ENCODE measurements at places on chromosomes 6 and 20.

DNA sequence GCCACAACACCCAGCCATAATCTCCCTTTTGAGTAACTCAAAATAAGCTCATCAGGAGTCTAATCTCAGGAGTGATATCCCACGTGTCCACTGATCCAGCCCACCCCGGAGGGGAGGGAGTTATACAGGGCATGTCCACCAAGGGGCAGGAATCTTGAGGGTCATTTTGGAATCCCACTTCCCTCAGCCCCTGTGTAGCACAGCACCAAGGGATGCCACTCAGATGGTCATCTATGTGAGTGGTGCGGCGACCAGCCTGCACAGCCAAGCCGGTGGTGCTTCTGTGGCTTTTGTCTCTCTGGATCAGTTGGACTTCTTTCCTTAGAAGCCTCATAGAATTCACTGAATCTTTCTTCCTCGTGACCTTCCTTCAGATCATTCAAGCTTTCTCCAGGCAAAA lies 11.0 kb upstream of the BCAS4 start:
- DNase-seq, result no peak

DNA sequence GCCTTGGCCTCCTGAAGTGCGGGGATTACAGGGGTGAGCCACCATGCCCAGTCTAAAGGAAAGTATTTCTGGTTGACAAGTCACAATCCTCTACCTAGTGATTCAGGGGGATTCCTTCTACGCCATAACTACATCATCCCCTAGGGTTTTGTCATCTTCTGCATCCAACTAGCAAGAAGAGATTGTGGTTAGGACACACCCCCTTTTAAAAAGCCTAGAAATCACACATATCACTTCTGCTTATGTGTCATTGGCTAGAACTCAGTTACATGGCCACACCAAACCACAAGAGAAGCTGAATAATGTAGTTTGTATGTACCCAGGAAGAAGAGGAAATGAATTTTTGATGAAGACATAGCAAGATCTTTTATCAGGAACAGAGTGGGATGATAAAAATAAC lies 14.7 kb upstream of the CHD6 start:
- DNase-seq, result no peak

DNA sequence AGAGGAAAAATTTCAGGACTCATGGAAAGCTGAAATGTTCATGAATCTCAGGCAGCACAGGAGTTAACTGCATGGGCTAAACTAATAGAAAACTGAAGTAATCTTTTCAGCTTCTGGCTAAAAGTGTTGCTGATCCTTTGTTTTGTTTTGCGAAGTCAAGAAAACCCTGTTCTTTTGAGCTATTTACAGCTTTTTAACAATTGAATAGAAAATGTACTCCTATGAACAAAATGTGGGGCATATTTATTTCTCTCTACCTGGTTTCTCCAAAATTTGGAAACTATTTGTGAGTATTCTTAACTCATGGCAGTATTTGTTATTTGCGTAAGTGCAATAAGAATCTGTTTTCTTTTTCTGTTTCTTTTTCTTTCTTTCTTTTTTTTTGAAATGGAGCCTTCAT lies 818.8 kb upstream of the CITED2 start:
- no peak for DNase-seq

- no peak for DNase-seq
Measured at GRCh38 chr20:18858816-18859215, 45.2 kb downstream of the SCP2D1 start.

DNA sequence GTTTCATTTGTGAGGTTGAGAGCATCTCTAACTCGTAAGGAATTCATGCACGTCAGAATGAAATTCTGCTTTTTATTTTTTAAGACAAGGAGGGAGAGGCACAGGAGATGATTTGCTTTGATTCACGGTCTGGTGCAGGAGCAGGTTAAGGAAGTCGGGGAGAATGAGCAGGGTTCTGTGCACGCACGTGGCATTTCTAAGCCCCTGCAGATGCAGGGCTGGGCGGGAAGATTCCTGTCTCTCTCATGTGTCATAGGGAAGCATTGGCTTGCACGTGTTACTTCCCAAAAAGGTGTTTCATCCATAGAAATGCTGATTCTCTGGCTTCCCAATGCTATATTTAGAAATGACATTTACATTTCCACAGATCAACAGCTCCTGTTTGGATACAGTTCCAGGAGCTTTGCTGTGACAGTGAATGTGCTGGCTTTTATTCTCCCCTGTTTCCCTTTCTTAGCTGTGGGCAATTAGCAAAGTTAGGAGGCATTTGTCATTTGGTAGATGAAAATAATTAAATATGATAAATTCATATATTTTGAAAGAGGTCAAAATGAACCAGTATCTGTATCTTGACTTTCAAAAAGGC lies 119.7 kb upstream of the ZFP64 start:
- no peak for DNase-seq

- DNase-seq, result no peak
Measured at GRCh38 chr6:41573276-41573675, 27.1 kb downstream of the FOXP4 start.

DNA sequence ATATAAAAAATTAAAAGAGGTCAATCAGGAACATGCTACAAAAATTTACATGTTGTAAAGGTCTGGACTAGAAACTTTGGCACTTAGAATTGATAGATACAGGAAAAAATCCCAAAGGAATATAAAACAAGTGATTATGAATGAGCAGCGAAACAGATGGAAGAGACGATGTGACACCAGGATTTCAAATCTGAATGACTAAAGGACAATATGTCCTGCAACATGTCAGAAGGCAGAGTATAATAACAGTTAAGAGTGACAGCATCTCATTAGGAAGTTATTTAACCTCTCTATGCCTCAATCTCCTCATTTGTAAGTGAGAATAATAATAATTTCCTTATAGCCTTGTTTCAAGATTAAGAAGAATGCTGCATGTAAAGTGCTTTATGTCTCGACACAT lies 50.3 kb downstream of the FRK start:
- no peak for DNase-seq
